ENCODE measurements at places on chromosomes 5 and 9.

DNA sequence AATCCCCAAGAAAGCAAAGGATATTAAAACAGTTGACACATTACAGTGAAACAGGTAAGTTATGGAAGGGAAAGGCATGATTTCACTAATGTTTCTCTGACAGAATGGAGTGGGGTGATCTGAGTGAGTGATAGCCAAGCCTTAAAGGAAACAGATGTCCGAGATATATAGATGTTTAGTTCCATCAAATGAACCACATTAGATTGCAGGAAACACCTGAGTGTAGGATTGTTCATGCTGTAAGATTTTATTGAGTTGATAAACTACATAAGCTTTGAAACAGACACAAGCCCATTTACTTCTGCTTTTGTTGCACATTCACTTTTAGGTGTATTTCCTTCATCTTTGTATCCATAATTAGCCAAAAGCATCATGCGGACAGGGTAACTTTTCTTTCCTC lies 167.1 kb upstream of the PPP1R2B start:
- no peak for DNase-seq

DNA sequence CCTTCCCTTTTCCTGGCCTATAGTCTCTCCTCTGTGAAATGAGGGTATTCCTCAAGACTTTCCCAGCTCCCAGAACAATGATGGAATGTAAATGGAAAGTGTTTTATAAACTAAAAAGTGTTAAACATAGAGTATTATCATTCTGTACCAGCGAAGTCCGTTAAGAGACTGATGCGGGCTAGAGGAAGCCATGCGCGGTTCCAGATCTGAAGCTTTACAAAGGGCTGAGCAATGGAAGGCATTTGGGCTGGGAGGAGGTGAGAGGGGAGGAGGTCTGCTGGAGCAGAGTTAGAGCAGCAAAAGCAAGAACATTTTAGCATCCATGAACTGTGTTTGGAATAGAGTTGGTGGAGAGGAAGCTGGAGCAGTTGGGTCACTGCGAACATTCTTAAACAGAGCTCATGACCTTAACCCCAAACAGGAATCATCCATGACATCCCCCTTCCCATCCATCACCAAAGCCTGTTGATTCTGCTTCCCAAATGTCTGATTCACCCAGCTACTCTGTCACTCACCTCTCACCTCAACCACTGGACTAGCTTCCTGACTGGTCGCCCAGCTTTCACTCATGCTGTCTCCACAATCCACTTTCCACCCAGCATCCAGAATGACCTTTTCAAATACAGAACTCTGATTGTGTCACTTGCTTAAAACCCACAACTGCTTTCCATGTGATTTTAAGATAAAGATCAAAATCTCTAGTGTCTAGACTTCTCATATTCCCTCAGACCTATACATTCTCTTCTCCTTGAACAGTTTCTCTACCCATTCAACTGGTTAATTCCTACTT lies 37.1 kb downstream of the CDK5RAP2 start:
- no peak for DNase-seq

DNA sequence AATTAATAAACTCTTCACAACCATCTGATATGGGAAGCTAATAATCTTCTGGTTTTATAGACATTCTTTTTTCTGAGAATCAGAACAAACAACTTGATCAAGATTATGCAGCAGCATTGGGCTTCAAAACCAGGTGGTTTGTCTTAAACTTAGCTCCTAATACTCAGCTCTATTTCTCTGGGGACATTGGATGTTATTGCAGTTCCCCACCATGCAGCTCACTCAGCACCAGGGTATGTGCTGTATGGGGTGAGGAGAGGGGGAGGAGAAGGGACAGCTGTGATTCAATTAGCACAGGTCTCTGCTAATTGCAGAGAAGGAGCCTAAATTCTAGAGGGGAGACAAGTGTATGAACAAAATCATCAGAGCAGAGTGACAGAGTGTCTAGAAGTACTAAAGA lies 210.7 kb upstream of the TNC start:
- no peak for DNase-seq

- DNase-seq, result no peak
Measured at GRCh38 chr5:103938146-103938695, 375.6 kb upstream of the NUDT12 start.

- DNase-seq, result no peak
Measured at GRCh38 chr9:34541540-34541939, 18.8 kb upstream of the ENHO start.

GRCh38 chr9:79667120-79667519 lies 95.4 kb downstream of the TLE4 start:
- no peak for DNase-seq

- DNase-seq, result no peak
Measured at GRCh38 chr9:123324767-123325183, 31.2 kb upstream of the CRB2 start.
